ENCODE measurements at places on chromosomes 1 and 21. TPM values are rescaled to one million over a fixed set of nuclear protein-coding genes. Genes with fewer than 3 reads are reported as not detected.

Gene IL24
- total RNA-seq = not detected

Gene C4BPA
- not detected for total RNA-seq

Gene RPTN
- not detected for total RNA-seq

Gene LCE2A
- not detected for total RNA-seq

Gene SV2A
- 27.3 TPM for total RNA-seq

Gene SIK1
- 0.98 TPM for total RNA-seq

Gene ASPM
- 4.3 TPM for total RNA-seq

Gene ZNF362
- total RNA-seq = 8.5 TPM

Gene CRNN
- total RNA-seq = not detected

Gene LAMTOR2
- 47.6 TPM for total RNA-seq

Gene RRP1B
- 13.9 TPM for total RNA-seq

Gene ANGPTL7
- not detected for total RNA-seq

Gene OR2T11
- total RNA-seq = not detected

Gene CFAP107
- not detected for total RNA-seq

Data from smooth muscle cell of the pulmonary artery (primary cell).